ENCODE measurements at places on chromosomes 7 and 10. TPM values are rescaled to one million over a fixed set of nuclear protein-coding genes. Genes with fewer than 3 reads are reported as not detected.
A peak's percentile ranks its signal among the peaks of the same experiment; 100 is the strongest.

GRCh38 chr7:42348631-42349030, 111.6 kb upstream of the GLI3 start:
- no peak overlapping the region for H3K27ac ChIP-seq
- no peaks in the 10 kb centered on the region for H3K27me3 ChIP-seq
- DNase-seq, result no peak
- no peak overlapping the region for H3K4me3 ChIP-seq
- H3K4me1 ChIP-seq, result peaks cover 2% of the 10 kb centered on the region

TRPV5 gene
- total RNA-seq, result not detected

CBX3 gene
- 81.7 TPM for total RNA-seq

GRCh38 chr10:129570185-129570584, 103.1 kb downstream of the MGMT start:
- H3K27me3 ChIP-seq, result no peaks in the 10 kb centered on the region
- no peaks in the 10 kb centered on the region for H3K4me1 ChIP-seq
- H3K27ac ChIP-seq, result no peak overlapping the region
- no peaks in the 10 kb centered on the region for H3K36me3 ChIP-seq

MLXIPL gene
- total RNA-seq, result 1.9 TPM

DNA sequence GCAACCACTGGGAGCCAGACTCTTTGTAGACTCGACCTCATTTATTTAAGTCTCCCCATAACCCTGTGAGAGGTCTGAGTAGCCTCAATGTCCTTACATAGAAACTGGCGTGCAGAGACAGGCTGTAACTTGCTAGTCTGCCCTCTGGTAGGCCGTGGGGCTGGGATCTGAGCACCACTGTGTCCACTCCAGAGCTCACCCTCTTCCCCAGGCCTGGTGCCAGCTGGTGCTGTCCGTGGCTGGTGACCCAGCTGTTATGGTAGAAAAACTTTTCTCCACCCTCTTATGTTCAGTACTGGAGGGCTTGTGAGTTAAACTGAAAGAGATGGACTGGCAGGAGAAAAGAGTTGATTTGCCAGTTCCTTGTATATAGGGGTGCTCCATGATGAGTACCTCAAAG, 41.9 kb downstream of the ADAMTS14 start:
- no peak overlapping the region for H3K27ac ChIP-seq
- H3K4me1 ChIP-seq, result peaks cover 7% of the 10 kb centered on the region
- DNase-seq, result no peak
- H3K4me3 ChIP-seq, result no peak overlapping the region

DNA sequence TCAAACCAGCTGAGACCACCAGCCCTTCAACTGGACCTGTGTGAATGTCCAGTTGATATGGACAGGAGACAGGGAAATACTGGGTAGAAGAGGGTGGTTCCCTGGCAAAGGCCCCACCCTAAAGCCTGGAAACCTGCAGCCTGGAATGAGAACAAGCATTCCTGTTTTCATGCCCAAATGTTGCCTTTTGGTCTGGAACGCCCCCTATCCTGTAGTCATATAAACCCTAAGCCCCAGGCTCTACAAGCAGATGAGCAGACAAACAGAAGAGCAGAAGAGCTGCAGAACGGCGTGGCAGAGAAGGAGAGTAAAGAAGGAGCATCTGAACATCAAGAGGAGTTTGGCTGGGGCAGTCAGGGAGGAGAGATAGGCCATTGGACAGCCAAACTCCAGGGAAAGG, 38.4 kb downstream of the SYPL1 start:
- peaks cover 56% of the 10 kb centered on the region for H3K4me1 ChIP-seq
- DNase-seq, result no peak
- no peaks in the 10 kb centered on the region for H3K36me3 ChIP-seq
- H3K4me3 ChIP-seq, result no peak overlapping the region

GRCh38 chr7:17501441-17502212, 203.2 kb downstream of the AHR start:
- no peaks in the 10 kb centered on the region for H3K36me3 ChIP-seq
- no peak overlapping the region for H3K4me3 ChIP-seq
- no peak for DNase-seq
- H3K4me1 ChIP-seq, result peaks cover 27% of the 10 kb centered on the region
- H3K27ac ChIP-seq, result no peak overlapping the region

DNA sequence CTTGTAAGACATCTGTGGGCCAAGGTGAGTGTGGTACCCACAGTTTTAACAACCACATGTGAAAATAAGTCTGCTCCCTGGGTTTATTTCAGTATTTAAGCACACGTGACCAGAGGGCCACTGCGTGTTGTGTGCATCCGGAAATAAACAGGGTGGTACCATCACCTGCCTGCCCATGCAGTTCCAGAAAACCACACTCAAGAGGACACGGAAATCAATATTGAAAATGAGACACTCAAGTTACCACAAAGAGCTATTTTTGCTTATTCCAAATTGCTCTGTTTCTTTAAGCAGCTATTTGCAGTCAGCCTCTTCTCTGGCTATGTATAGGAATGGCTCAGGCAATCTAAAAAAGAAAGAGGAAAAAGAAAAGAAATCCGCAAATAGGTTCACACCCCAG, 71.8 kb upstream of the LOXL4 start:
- DNase-seq, result no peak
- H3K27me3 ChIP-seq, result no peaks in the 10 kb centered on the region
- no peak overlapping the region for H3K27ac ChIP-seq
- H3K4me3 ChIP-seq, result no peak overlapping the region
- no peaks in the 10 kb centered on the region for H3K36me3 ChIP-seq
- H3K4me1 ChIP-seq, result peaks cover 15% of the 10 kb centered on the region

DNA sequence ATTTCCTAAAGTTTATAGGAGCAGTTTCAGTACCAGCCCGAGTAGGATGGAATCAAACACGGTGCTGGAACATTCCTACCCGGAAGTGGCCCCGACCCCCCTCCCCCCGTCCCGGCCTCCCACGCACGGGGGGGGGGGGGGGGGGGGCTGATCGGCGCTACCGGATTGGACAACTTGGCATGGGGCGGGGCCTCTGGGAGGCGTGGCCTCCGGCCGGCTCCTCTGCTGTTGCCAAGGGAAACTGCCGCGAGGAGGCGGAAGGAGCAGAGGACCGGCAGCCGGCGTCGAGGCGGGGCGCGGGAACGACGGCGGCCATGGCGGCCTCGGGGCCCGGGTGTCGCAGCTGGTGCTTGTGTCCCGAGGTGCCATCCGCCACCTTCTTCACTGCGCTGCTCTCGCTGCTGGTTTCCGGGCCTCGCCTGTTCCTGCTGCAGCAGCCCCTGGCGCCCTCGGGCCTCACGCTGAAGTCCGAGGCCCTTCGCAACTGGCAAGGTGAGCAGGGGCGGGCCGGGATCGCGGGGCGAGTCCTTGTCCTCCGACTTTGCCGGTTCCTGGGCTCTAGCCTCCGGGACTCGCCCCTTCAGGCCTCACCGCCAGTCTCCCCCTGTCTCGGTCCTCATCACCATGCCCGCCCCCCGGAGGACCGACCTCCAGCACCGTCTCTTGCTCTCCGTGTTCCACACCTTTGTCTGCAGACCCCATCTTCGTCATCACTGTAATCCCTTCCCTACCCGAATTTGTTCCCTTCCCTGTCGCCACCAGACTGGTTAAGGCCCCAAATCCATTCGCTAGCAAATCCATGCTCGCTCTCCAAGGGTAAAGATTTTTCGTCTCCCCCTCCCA, at the start of gene RHBDD2:
Gene RHBDD2 (plus strand): TSS at position 266 of the 843 bp plus-strand sequence. CDS start 49 bp downstream, at position 315.
- peaks cover 29% of the 10 kb centered on the region for H3K4me1 ChIP-seq
- peak; percentile 97 for DNase-seq
- H3K4me3 ChIP-seq, result peak within 1 kb of the TSS; percentile 95
- H3K27ac ChIP-seq, result peak within 1 kb of the TSS; percentile 80

CALML3 gene
- 87.1 TPM for total RNA-seq

- H3K4me1 ChIP-seq, result no peaks in the 10 kb centered on the region
- no peak for DNase-seq
- no peaks in the 10 kb centered on the region for H3K27me3 ChIP-seq
- H3K27ac ChIP-seq, result no peak overlapping the region
- no peaks in the 10 kb centered on the region for H3K36me3 ChIP-seq
These were observed 51.4 kb upstream of the AOAH start for GRCh38 chr7:36775676-36776075.

- peaks cover 8% of the 10 kb centered on the region for H3K27me3 ChIP-seq
- H3K36me3 ChIP-seq, result no peaks in the 10 kb centered on the region
- H3K4me1 ChIP-seq, result peaks cover 4% of the 10 kb centered on the region
- H3K27ac ChIP-seq, result no peak overlapping the region
- peak; percentile 56 for DNase-seq
These were observed 43.2 kb downstream of the CFAP46 start for GRCh38 chr10:132899054-132899750.

SPDYE5 gene
- not detected for total RNA-seq

BLNK gene
- total RNA-seq, result 4.7 TPM

PLEKHS1 gene
- total RNA-seq, result 0.38 TPM

- H3K36me3 ChIP-seq, result no peaks in the 10 kb centered on the region
- DNase-seq, result peak; percentile 66
- peak within 1 kb of the TSS; percentile 77 for H3K27ac ChIP-seq
- peaks cover 93% of the 10 kb centered on the region for H3K27me3 ChIP-seq
These were observed at the start of gene KLF14 for GRCh38 chr7:130733931-130734814. Gene KLF14, minus strand, starts transcription at chr7:130734207. Its CDS starts 174 bp downstream, at chr7:130734033.

- no peaks in the 10 kb centered on the region for H3K27me3 ChIP-seq
- H3K4me3 ChIP-seq, result peak overlapping the region; percentile 86
- H3K27ac ChIP-seq, result peak overlapping the region; percentile 91
- H3K36me3 ChIP-seq, result no peaks in the 10 kb centered on the region
- DNase-seq, result no peak
These were observed 1.2 kb downstream of the AHCYL2 start for GRCh38 chr7:129225931-129226572.

- H3K4me1 ChIP-seq, result peaks cover 6% of the 10 kb centered on the region
- no peak for DNase-seq
These were observed 189.6 kb upstream of the NRP1 start for GRCh38 chr10:33524041-33524440.

DNA sequence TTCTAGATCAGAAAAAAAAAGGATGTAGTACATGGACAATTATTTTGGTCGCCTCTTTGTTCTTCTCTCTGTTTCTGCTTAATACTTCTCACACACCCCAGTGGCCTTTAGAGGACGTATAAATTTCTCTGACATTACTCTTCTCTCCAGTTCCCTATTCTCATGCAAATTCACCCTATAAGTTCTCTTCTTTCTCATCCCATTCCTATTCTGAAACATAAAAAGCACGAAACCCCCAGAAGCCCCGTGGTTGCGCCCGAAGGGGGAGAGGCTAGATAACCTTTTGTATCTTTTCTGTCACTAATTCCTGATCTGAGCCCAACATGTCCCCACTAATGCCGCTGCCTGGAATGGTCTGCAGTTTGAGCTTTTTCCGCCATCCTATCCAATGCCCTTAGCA, 136.9 kb downstream of the SKIDA1 start:
- no peak overlapping the region for H3K27ac ChIP-seq
- no peaks in the 10 kb centered on the region for H3K36me3 ChIP-seq
- H3K4me3 ChIP-seq, result no peak overlapping the region
- no peaks in the 10 kb centered on the region for H3K27me3 ChIP-seq

AGAP3 gene
- 130 TPM for total RNA-seq

PTPN20 gene
- total RNA-seq, result 7.5 TPM

DNA sequence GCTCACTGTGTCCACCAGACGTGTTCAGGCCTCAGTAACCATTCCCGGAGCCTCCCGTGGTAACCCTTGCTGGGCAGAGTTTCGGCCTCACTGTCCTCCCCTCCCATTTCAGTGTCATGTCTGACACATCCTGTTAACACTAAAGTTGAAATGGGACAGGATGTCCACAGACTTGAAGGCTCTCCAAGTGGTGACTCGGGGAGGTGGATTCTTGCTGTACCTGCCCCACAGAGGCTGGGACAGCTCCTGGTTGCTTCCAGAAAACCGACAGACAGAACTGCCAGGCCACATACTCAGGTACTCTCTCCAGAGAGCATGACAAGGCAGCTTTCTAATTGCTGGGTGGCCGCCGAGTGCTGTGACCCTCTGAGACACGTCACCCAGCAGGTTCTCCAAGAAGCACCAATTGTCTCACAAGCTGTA, 17.9 kb upstream of the CYTH3 start:
- H3K27ac ChIP-seq, result no peak overlapping the region
- no peaks in the 10 kb centered on the region for H3K36me3 ChIP-seq
- H3K27me3 ChIP-seq, result no peaks in the 10 kb centered on the region
- H3K4me1 ChIP-seq, result no peaks in the 10 kb centered on the region

DNA sequence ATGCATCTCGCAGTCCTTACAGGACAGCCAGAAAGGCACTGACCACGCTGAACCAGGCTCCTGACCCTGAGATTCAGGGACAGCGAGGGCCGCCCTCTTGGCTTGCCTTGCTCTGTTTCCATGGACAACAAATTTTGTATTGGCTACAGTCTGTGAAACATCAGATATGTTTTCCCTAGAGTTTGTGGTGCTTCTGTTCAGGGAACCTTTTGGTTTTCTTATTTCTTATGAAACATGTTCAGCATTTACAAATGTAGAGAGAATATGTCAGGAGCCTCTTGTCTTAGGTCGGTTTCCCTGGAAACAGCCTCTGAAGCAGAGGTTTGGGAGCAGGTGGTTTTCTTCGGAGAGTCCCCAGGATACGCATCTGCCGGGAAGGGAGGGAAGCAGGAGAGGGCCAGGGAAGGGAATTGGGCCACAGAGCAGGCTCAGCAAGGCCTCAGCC, 260.1 kb downstream of the CCDC3 start:
- H3K4me1 ChIP-seq, result peaks cover 4% of the 10 kb centered on the region
- no peak overlapping the region for H3K4me3 ChIP-seq
- DNase-seq, result no peak
- no peaks in the 10 kb centered on the region for H3K36me3 ChIP-seq
- H3K27ac ChIP-seq, result peak overlapping the region; percentile 62

DNA sequence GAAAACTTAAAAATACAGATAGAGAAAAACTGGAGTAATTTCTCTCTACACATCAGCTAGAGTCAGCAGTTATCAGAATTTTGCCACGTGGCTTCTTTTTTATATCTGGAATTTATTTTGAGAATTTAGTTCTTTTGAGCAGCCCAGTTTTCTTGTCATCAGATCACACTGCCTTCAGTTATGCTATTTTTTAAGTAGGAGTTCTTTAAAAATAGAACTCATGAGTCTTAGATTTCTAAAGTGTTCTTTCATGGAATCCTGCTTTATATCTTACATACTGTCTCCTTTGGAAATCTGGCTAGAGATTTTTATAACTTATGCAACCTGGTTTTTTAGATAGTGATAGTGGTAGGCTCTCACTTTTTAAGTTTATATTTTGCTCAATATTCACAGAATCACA, 24.2 kb downstream of the AGR2 start:
- H3K27ac ChIP-seq, result no peak overlapping the region
- DNase-seq, result no peak
- H3K36me3 ChIP-seq, result peaks cover 3% of the 10 kb centered on the region
- H3K4me3 ChIP-seq, result no peak overlapping the region
- no peaks in the 10 kb centered on the region for H3K27me3 ChIP-seq

- no peak for DNase-seq
- peaks cover 3% of the 10 kb centered on the region for H3K4me1 ChIP-seq
- H3K4me3 ChIP-seq, result no peak overlapping the region
- H3K36me3 ChIP-seq, result no peaks in the 10 kb centered on the region
These were observed 123.5 kb upstream of the BMPER start for GRCh38 chr7:33781796-33782195.

Data from suprapubic skin (tissue), 4 donors.